ENCODE measurements at places on chromosomes 1 and 21. TPM values are rescaled to one million over a fixed set of nuclear protein-coding genes. Genes with fewer than 3 reads are reported as not detected.
A peak's percentile ranks its signal among the peaks of the same experiment; 100 is the strongest.

DNA sequence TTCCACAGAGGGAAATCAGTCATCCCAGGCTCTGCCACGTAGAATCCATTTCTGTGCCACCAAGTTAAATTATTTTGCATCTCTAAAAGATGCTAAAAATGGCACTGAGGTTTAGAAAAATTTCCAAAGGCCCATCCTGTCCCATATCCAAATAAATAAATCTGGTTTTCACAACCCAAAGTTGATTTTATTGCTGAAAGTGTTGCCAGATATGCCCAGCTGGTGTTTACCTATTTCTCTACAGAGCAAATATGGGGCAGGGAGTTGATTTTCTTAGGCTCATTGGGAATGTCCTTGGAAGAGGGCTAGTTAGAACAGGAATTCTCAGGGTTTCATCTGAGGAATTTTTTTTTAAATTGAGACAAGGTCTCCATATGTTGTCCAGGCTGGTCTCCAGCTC lies 19.0 kb downstream of the MAP1LC3C start:
- H3K36me3 ChIP-seq, result no peaks in the 10 kb centered on the region
- no peak overlapping the region for H3K4me3 ChIP-seq
- no peaks in the 10 kb centered on the region for H3K4me1 ChIP-seq
- no peak for DNase-seq
- no peak overlapping the region for H3K27ac ChIP-seq

GRCh38 chr1:2295526-2295925 lies 67.4 kb downstream of the SKI start:
- no peaks in the 10 kb centered on the region for H3K4me1 ChIP-seq
- H3K36me3 ChIP-seq, result no peaks in the 10 kb centered on the region
- no peak for DNase-seq
- H3K4me3 ChIP-seq, result no peak overlapping the region
- H3K27me3 ChIP-seq, result no peaks in the 10 kb centered on the region

Gene ISG15
- total RNA-seq, result 6.4 TPM

GRCh38 chr1:67572594-67573221 lies 112.3 kb upstream of the GADD45A start:
- H3K4me3 ChIP-seq, result no peak overlapping the region
- peaks cover 35% of the 10 kb centered on the region for H3K4me1 ChIP-seq
- peak overlapping the region; percentile 80 for H3K27ac ChIP-seq
- peak; percentile 97 for DNase-seq

DNA sequence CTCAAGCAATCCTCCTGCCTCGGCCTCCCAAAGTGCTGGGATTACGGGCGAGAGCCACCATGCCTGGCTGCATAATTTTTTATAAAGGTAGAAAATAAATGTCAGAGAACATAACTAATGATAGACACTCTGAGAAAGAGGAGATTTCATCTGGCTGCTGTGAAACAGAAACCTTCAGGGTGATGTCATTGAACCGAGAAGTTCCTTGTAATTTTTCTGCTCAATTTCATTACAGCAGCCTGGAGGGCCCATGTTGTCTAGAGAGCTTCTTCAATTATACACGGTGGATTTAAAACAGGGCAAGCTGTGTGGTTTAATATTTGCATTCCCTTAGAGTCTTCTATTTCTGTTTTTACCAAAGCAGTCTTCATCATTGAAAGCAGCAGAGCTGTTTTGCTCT lies 64.3 kb upstream of the MORC3 start:
- no peak overlapping the region for H3K4me3 ChIP-seq
- no peaks in the 10 kb centered on the region for H3K27me3 ChIP-seq
- no peaks in the 10 kb centered on the region for H3K36me3 ChIP-seq
- H3K4me1 ChIP-seq, result no peaks in the 10 kb centered on the region
- H3K27ac ChIP-seq, result no peak overlapping the region
- no peak for DNase-seq

GRCh38 chr1:109616391-109616790 lies 3.0 kb downstream of the GNAT2 start:
- H3K4me1 ChIP-seq, result peaks cover 3% of the 10 kb centered on the region
- no peaks in the 10 kb centered on the region for H3K27me3 ChIP-seq
- H3K27ac ChIP-seq, result peak overlapping the region; percentile 62
- no peaks in the 10 kb centered on the region for H3K36me3 ChIP-seq
- no peak for DNase-seq

- no peak for DNase-seq
- H3K27ac ChIP-seq, result no peak overlapping the region
- no peak overlapping the region for H3K4me3 ChIP-seq
- no peaks in the 10 kb centered on the region for H3K4me1 ChIP-seq
- no peaks in the 10 kb centered on the region for H3K27me3 ChIP-seq
- no peaks in the 10 kb centered on the region for H3K36me3 ChIP-seq
These were observed 28.2 kb upstream of the ANKRD13C start for GRCh38 chr1:70382682-70383081.

Gene CCDC181
- 0.70 TPM for total RNA-seq

- no peaks in the 10 kb centered on the region for H3K27me3 ChIP-seq
- H3K36me3 ChIP-seq, result no peaks in the 10 kb centered on the region
- no peaks in the 10 kb centered on the region for H3K4me1 ChIP-seq
- DNase-seq, result no peak
These were observed 489.3 kb downstream of the MATN1 start for GRCh38 chr1:30234091-30234490.

GRCh38 chr1:203286161-203286984 lies 18.9 kb upstream of the BTG2 start:
- H3K27ac ChIP-seq, result peak overlapping the region; percentile 96
- H3K27me3 ChIP-seq, result no peaks in the 10 kb centered on the region
- peaks cover 59% of the 10 kb centered on the region for H3K4me1 ChIP-seq
- no peak overlapping the region for H3K4me3 ChIP-seq
